ENCODE measurements at places on chromosomes 6 and 20. TPM values are rescaled to one million over a fixed set of nuclear protein-coding genes. Genes with fewer than 3 reads are reported as not detected.

The SLC22A2 gene
- total RNA-seq = not detected

The MOG gene
- not detected for total RNA-seq

The SPATA2 gene
- 1.2 TPM for total RNA-seq

The GTPBP2 gene
- 43.6 TPM for total RNA-seq

The CLIC5 gene
- total RNA-seq = under 0.01 TPM

The ABHD16B gene
- total RNA-seq = not detected

The TREM2 gene
- not detected for total RNA-seq

The DSN1 gene
- total RNA-seq = 24.7 TPM

The ILRUN gene
- 62.0 TPM for total RNA-seq

The SEMG1 gene
- not detected for total RNA-seq

The BNIP5 gene
- not detected for total RNA-seq

The SGK2 gene
- 0.34 TPM for total RNA-seq

The TTBK1 gene
- total RNA-seq = not detected

The DPPA5 gene
- not detected for total RNA-seq

The ULBP1 gene
- 0.23 TPM for total RNA-seq

The RALGAPA2 gene
- 76.6 TPM for total RNA-seq

The BEND3 gene
- 3.5 TPM for total RNA-seq

All from dermis blood vessel endothelial cell (primary cell).